ENCODE measurements at places on chromosomes 5 and 9.

DNA sequence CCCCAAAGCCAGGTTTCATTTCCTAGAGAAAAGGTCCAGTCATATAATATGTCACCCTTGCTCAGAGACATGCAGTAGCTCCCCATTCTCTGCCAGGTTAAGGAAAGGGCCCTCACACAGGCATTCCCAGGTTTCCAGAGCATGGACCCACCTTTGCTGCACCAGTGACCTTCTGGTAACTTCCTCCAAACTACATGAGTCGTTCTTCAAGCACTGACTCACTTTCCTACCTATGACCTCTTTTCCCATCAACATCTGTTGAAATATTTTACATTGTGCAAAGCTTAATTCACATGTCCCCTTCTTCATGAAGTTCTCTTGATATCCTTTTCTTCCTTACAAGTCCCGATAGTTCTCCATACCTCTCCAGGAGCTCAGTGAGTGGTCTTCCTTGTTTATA, 25.9 kb downstream of the SH3TC2 start:
- no peak for DNase-seq

DNA sequence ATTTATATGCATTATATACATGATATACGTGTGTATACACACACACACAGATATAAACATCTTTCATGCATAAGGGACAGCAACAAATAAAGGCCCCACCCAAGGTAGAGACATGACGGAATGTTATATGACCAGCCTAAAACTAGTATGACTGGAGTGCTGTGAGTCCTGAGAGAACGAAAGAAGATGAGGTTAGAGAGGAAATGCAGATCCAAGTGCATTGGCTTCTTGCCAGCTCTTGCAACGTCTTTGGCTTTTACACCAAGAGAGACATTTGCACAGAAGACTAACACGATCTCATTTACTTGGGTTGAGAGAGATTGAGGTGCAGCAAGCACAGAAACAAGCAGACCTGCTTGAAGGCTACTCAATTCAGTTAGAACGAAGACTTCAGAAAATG, 23.0 kb downstream of the CDH10 start:
- no peak for DNase-seq

DNA sequence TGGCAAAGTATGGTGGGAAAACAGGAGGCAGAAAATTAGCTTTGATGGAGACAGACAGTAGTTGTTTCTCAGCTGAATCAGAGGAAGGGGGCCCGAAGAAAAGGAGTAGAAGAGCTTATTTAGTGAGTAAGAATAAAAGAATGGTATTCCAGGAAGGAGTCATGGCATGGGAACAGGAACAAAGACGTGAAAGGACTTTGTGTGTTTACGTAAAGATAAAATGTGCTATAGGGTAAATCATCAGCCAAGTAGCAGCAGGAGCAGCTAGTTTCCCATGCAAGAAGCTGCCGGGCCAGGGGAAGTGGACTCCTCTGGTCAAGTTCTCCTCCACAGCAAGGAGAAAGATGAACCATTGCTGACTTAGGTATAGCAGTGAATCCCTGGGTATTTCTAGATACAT, 454.5 kb downstream of the HINT1 start:
- DNase-seq: no peak

DNA sequence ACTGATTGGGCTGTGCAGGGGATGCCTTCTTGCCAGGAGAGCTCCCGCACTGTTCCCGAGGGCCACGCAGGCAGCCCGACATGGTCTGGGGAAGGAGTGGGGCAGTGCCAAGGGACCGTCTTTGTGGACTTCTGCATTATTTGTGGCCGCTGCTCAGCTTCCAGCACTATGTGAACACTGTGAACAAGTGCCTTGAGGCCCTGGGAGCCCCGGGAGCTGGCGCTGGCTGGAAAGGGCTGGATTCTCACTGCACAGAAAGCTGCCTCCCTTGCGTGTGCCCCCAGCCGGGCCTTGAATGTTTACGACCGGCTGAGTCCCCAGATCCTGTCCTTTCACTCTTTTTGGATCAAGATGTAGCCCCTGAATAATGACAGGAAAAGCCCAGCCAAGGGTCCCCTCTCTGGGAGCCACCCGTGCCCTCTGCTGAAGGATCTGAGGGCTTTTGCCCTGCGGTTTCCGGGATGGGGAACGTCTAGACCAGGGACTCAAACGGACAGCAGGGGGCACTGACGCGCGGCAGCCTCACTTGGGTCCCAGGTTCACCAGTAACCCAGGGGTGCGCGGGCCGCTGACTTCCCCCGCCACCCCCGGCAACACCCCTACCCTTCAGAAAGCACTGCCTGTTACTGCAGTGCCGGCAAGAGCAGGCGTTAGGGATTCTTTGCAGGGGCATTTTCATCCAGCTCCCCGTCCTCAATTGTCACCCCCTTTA, 98.9 kb upstream of the FCN2 start:
- DNase-seq: no peak

GRCh38 chr9:84709056-84709455, 39.5 kb downstream of the NTRK2 start:
- DNase-seq: no peak

- DNase-seq: no peak
These were observed 163.2 kb downstream of the LPAR1 start for GRCh38 chr9:110874963-110875674.

DNA sequence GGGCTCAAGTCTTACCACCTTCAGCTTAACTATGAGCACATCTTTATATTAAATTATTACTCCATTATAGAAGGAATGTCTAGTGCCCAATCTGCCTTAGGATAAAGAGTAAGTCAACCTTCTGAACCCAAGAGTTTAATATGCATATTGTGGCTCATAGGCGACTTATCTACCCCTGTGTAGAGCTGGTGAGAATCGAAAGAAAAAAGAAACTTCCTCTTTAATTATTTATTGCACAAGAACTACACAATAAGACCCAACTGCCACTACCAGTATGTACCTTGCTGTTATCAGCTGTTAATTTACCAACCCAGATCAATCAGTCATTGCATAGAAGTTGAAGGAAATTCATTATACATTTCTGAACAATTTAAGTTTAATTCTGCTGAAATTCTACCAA, 329.1 kb upstream of the SLC24A2 start:
- DNase-seq: no peak

- DNase-seq: no peak
These were observed 1640.3 kb upstream of the C9orf72 start for GRCh38 chr9:29213417-29214153.

GRCh38 chr9:137201205-137201868, 796 bp upstream of the TPRN start:
- DNase-seq: no peak

DNA sequence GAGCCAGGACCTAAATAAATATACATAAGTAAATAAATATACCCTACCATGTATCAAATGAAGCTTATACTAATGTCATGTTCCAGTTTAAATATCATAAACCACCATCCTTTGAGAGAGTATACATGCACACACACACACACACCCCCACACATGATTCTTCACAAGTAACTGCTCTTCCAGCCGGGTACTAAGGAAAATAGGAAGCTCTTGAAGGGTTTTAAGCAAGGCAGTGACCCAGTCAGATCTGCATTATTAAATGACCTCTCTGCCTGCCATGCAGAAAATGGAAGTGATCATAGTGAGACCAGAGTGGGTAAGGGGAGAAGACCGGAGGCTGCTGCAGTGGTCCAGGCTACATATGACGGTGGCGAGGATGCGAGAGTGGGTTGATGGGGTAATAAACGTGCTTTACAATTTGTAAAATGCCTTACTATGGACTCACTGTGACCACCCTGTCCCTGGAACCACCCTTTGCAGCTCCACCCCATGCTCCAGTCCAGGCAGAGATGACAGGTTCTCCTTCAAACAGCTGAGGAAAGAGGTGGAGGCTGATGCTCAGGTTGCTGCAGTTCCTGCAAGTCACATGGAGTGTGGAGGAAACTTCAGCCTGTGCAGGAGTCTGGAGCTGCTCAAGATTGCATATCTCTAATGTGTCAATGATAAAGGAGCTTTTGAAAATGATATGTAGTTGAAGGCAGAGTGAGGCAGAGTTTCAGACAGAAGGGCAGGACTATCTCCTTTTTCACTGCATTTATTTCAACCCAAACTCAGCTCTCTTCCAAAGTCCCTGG, 38.8 kb upstream of the NDFIP1 start:
- no peak for DNase-seq
